ENCODE measurements at places on chromosomes 7 and 10. TPM values are rescaled to one million over a fixed set of nuclear protein-coding genes. Genes with fewer than 3 reads are reported as not detected.

Gene RNF32
- total RNA-seq, result 0.83 TPM

DNA sequence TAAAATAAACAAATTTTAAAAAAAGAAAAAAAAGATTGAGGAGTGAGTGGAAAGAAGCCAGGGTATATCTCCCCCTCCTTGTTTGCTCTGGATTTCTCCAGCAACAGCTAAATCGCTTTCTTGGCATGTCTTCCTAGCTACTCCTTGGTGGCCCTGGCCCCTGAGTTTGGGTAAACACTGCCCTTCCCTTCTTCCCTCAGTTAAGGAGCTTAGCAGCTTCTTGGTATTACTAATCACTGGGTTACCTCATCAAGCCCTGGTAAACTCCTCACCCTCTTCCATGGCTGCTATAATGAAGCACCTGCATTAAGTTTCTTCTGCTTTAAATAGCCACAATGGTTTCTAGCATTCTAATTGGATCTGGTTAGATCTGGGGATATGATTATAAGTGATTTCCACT, 269.8 kb downstream of the FZD1 start:
- DNase-seq, result no peak

DNA sequence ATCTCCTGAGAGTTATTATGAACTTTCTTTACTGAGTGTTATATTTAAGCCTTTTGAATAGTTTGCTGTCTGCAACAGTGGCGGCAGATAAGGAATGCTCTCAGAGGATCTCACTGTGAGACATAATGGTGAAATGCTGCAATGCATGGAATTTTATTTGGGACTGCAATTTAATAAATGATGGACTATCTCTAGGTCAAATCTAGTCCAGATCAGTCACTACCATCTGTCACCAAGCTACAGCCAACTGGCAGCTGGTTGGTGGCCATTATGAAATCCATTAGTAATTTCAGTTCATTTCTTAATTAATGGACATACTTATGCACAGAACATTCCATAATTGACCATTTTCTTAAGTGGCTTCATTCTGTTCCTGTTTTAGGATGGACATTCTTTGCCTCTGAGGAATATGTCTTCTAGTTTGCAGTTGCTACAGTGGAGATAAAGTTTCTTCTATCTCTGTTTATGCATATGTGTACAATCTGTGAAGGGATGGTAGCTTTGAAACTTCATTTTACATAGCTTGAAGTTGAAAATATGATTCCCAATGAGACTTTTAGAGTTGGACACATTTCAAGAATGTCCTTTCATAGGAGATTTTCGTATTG, 586.6 kb downstream of the SUGCT start:
- DNase-seq, result no peak

DNA sequence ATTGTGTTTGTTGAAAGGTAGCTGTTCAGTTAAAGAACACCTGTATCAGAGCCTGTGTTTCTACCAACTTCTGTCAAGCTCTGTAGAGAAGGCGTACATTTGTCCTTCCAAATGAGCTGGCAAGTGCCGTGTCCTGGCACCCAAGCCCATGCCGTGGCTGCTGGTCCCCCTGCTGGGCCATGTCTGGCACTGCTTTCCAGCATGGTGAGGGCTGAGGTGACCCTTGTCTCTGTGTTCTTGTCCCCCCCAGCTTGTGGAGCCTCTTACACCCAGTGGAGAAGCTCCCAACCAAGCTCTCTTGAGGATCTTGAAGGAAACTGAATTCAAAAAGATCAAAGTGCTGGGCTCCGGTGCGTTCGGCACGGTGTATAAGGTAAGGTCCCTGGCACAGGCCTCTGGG, 154.9 kb downstream of the EGFR start:
- DNase-seq, result no peak

DNA sequence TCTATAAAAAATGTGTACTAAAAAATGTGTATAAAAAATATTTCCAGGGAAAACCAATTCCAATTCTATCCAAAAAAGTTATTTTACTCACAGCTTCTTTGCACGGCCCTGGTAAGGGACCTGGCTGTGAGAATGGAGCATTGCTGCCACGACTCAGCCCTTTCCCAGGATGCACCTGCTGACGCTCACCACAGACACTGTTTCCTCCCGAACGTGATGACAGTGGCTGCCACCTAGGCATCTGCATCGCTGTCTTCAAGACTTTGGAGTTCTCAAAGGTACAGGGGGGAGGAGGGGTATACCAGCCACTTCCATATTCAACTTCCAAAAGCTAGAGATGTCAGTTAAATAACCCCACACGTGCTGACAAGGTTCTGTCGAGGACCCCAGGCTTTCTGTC, 23.9 kb upstream of the PTPRN2 start:
- DNase-seq, result no peak

Gene CABCOCO1
- not detected for total RNA-seq

GRCh38 chr7:84553711-84554110, 359.1 kb upstream of the SEMA3A start:
- no peak for DNase-seq

GRCh38 chr10:73625004-73625883, 16.0 kb downstream of the MYOZ1 start:
- DNase-seq, result peak; percentile 71

DNA sequence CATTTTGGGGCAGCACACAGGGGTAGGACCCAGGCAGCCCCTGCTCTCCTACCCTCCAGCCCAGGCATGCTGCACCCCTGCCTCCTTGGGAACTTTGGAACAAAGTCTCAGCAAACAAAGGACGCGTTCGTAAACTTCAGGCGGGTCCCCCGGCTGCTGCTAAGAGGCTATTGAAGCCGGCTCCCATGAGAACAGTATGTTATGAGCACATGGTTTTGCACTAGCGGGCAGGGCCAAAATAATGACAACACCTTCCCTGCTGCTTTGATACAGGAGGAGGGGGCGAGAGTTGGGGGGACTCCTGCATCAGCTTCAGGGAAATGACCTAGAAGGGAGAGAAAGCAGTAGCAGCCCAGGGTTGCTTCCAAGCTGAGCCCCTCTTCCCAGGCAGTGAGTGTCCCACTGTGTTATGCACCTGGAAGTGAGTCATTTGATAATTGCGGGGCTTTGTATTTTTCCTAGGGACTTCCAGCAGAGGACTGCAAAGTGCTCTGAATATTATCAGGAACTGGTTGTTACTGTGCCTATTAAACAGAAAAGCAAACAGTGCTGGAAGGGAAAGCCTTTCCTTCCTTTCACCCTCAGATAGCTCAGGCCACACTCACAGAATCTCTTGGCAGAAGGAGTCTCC, 6.9 kb downstream of the ITPRIP start:
- peak; percentile 57 for DNase-seq

GRCh38 chr10:25130906-25131305, 43.9 kb upstream of the GPR158 start:
- DNase-seq, result no peak

- peak; percentile 83 for DNase-seq
Measured at GRCh38 chr7:74289018-74289658, at the start of gene CLIP2. TSS of gene CLIP2 (plus strand) at chr7:74289407. CDS start at chr7:74317547, 28,140 bp downstream.

DNA sequence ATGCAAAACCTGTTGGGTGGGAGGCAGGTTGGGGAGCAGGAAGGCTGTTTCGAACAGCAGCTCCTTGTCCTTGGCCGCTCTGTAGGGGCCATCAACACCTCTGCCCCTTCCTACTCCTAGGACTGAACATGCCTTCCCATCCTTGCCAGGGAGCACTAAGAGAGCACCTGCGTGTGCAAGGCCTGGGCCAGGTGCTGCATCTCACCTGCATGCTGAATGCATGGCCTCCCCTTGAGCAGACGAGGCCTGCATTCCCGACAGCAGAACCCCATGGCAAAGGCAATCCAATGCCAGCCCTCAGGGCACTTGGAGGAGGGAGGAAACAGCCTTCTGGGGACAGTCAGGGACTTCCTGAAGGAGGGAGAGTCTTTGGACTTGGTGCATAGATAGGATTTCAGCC, 11.0 kb downstream of the VSIR start:
- DNase-seq, result no peak

- DNase-seq, result no peak
Measured at GRCh38 chr7:117759950-117760640, 113.1 kb downstream of the CTTNBP2 start.

DNA sequence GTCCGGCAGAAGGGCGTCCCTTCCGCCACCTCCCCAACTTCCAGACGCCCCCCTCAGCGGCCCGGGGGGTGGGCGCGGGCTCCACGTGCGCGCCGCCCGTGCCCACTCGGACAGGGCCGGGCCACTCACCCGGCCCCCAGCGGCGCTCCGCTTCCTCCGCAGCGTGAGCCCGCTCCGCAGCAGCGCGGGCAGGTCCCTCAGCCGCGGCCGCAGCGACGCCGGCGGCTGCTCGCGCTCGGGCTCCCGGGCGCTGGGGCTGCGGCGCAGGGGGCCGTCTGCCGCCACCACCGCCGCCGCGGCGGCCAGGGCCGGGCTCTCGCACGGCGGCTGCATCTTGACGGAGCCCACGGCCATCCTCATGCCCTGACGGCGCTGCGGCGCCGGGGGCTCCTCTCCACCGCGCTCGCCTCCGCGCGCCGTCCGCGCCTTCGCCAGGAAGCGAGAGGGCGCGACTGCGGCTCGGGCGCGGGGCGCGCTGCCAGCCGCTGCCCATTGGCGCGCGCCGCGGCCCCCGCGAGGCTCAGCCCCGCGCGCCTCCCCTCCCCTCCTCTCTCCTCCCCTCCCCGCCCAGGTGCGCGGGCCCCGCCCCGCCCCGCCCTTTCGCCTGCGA, at the start of gene RAPGEF5:
TSS of gene RAPGEF5 (minus strand) at position 454 of the 610 bp plus-strand sequence. CDS start at position 360, 94 bp downstream.
- DNase-seq, result peak; percentile 60

GRCh38 chr10:63021225-63021624, 111.9 kb upstream of the NRBF2 start:
- DNase-seq, result no peak

Gene PSPH
- total RNA-seq, result 51.4 TPM

GRCh38 chr7:24199978-24200377, 84.0 kb upstream of the NPY start:
- no peak for DNase-seq

DNA sequence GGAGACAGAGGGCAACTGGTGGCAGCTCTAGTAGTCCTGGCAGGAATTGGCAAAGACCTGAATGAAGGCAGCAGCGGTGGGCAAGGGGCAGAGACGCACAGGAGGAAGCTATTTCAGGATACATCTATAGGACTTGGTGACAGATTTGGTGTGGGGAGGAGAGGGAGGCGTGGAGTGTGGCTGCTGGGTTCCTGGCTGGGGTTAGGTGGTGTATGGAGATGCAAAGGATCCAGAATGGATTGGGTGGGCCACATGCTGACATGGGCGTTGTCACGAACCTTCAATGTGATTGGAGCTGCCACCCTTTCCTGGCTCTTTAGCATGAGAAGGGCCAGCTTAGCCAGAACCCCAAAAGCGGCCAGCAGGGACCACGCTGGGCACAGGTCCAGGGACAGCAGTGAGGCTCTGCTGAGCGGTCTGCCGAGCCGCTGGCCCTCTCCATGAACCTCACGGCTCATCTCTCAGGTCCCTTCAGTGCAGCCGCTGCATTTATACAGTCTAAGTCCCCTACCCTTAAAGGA, 10.2 kb upstream of the ADCY1 start:
- no peak for DNase-seq

- no peak for DNase-seq
Measured at GRCh38 chr7:1385809-1386622, 73.3 kb downstream of the MICALL2 start.

GRCh38 chr7:362402-363096, 72.6 kb downstream of the FOXL3 start:
- no peak for DNase-seq

DNA sequence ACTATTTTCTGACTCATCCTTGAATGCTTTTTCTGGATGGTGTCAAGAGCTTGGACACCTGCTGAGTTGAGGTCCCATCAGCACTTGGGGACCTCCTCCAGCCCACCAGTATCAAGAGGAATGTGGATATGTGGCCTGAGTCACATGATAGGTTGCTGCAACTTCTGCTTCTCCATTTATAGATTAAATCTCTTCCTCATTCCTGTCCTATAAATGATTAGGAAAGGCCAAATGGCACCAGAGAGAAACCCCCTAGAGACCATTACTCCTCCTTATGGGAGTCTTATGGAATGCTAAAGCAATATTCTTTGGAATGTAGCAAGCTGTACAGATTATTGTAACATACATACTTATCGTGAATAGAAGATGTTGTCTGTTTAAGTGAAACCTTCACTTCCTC, 85.6 kb downstream of the NEUROD6 start:
- DNase-seq, result no peak

GRCh38 chr7:94300176-94300835, 94.4 kb upstream of the COL1A2 start:
- no peak for DNase-seq

- no peak for DNase-seq
Measured at GRCh38 chr10:13652860-13653259, 66.1 kb downstream of the PRPF18 start.

GRCh38 chr10:88077977-88078376, 214.6 kb downstream of the PTEN start:
- DNase-seq, result no peak

DNA sequence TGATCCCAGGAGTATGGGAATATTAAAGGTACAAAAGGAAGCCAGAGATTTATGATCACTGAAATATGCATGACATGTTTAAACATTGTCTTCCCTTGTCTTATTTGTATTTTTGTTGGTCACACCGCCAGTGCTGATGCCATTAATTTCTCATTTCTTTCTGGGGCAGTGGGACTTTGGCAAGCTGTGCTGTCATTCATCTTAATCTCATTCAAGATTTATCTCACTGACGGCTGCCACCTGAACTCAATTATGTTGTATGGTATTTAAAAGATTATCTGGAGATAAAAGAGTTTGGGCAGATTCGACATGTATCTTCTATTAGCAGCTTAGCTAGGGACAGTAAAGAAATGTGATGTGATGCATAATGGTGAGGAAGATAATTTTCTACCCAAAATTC, 284.9 kb upstream of the PLXDC2 start:
- DNase-seq, result no peak

DNA sequence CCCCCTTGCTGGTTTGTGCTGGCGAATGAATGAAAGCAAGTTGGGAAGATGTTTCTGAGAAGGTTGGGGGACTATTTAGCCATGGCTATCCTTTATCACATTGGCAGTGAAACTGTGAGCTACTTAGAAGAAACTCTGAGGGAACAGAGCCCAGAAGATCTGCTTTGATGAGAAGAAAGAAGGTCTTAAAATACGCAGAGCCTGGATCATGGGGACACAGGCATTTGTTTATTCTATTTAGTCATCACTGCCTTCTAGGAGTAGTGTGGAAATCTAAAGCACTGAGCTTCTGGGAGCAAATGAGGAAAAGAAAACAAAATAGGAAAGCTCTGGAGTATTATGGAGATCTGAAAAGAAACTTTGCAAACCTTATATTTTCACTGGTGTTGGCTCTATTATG, 28.5 kb downstream of the CPED1 start:
- no peak for DNase-seq

- DNase-seq, result no peak
Measured at GRCh38 chr7:20507157-20507556, 108.3 kb upstream of the ABCB5 start.

GRCh38 chr10:129123428-129123827, 343.6 kb upstream of the MGMT start:
- DNase-seq, result peak; percentile 2

Gene C10orf67
- total RNA-seq, result not detected

Gene SORCS3
- total RNA-seq, result 0.18 TPM

Gene MBL2
- not detected for total RNA-seq

GRCh38 chr7:36515847-36516246, 126.2 kb downstream of the ANLN start:
- DNase-seq, result no peak

- DNase-seq, result no peak
Measured at GRCh38 chr10:43846968-43847367, 198.3 kb upstream of the ZNF32 start.

Gene PNLIPRP2
- total RNA-seq, result 0.24 TPM

GRCh38 chr7:121510302-121510701, 114.2 kb upstream of the FAM3C start:
- peak; percentile 75 for DNase-seq

Gene CAPZA2
- total RNA-seq, result 131 TPM

Data from H9 (cell line).